ENCODE measurements at places on chromosomes 3 and 15. TPM values are rescaled to one million over a fixed set of nuclear protein-coding genes. Genes with fewer than 3 reads are reported as not detected.
A peak's percentile ranks its signal among the peaks of the same experiment; 100 is the strongest.

Gene INAFM2
- total RNA-seq: 5.1 TPM

Gene VPS18
- total RNA-seq: 23.9 TPM

- no peaks in the 10 kb centered on the region for H3K4me1 ChIP-seq
- no peaks in the 10 kb centered on the region for H3K36me3 ChIP-seq
- no peaks in the 10 kb centered on the region for H3K27me3 ChIP-seq
- H3K27ac ChIP-seq: no peak overlapping the region
These were observed 94.4 kb downstream of the MYLK start for GRCh38 chr3:123789760-123790159.

Gene SLC41A3
- total RNA-seq: 42.6 TPM

GRCh38 chr15:25582886-25583285 lies 144.1 kb upstream of the UBE3A start:
- no peak for DNase-seq
- H3K27me3 ChIP-seq: no peaks in the 10 kb centered on the region
- no peak overlapping the region for H3K4me3 ChIP-seq
- H3K36me3 ChIP-seq: no peaks in the 10 kb centered on the region
- H3K4me1 ChIP-seq: no peaks in the 10 kb centered on the region

Gene CFAP100
- not detected for total RNA-seq

- H3K27me3 ChIP-seq: no peaks in the 10 kb centered on the region
- H3K27ac ChIP-seq: no peak overlapping the region
- no peak for DNase-seq
- H3K4me1 ChIP-seq: no peaks in the 10 kb centered on the region
These were observed 29.4 kb upstream of the PPIB start for GRCh38 chr15:64191971-64192830.

DNA sequence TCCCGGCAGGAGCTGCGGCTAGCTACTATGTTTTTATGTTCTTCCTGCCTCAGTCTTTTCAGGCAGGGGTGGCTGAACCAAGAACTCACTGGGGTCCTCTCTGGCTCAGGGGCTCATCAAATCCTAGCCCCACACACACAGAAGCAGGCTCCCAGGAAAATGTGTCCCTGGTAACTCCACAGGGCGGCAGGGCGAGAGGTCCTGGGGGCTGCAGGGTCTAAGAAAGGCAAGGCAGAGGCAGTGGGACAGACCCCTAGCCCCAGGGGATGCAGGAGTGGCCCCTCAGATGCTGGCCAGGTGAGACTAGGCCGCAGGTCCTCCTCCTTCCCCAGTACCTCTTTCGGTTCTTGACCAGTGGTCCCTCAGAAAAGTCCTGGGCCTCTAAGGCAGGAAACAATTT lies 48.9 kb downstream of the PTH1R start:
- no peaks in the 10 kb centered on the region for H3K27me3 ChIP-seq
- H3K36me3 ChIP-seq: no peaks in the 10 kb centered on the region
- no peak for DNase-seq
- no peak overlapping the region for H3K27ac ChIP-seq
- no peak overlapping the region for H3K4me3 ChIP-seq
- peaks cover 5% of the 10 kb centered on the region for H3K4me1 ChIP-seq

- H3K4me1 ChIP-seq: no peaks in the 10 kb centered on the region
- no peak overlapping the region for H3K27ac ChIP-seq
- H3K36me3 ChIP-seq: no peaks in the 10 kb centered on the region
- DNase-seq: no peak
- H3K4me3 ChIP-seq: no peak overlapping the region
- H3K27me3 ChIP-seq: no peaks in the 10 kb centered on the region
These were observed 542.7 kb upstream of the MDFIC2 start for GRCh38 chr3:70855149-70855548.

Gene PTX3
- 10.1 TPM for total RNA-seq

GRCh38 chr3:61772456-61772855 lies 211.1 kb downstream of the PTPRG start:
- H3K4me1 ChIP-seq: no peaks in the 10 kb centered on the region
- DNase-seq: no peak
- H3K4me3 ChIP-seq: no peak overlapping the region
- H3K27ac ChIP-seq: no peak overlapping the region
- H3K27me3 ChIP-seq: no peaks in the 10 kb centered on the region

DNA sequence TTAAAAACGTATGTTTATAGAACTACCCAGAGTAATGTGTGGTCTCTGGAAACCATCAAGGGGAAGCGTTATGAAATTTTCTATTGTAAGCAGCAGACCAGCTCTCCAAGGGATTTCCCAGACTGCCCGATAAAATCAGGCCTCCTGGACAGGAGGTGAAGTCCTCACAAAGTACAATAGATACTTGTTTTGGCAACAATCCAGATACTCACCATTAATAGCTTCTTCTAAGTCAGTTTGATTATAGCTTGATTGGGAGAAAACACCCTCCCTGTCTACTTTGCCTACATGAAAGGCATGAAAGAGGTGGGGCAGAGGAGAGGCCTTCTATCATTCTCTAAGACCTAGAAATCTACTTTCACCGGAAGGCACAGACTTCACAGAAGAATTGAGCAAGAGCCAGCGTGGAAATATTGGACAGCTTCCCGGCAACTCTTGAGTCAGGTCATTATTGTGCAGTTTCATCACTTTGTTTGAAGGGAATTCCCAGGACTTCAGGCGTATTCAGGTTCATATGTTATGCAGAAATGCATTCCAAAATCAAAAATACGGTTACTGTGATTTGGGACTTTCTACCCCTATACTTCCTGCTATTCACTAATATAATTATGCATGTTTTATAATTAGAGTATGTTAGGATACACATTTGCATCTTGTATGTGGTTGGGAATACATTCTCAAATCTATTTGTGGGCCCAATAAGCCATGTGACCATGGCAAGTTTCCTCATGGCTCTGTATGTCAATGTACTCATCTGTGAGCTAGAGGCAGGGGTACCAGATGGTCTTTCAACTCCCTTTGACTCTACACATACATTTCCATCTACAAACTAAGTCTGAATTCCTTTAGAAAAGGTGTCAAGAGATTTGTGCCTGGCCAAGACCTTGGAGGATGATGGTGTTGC lies 103.5 kb downstream of the CD47 start:
- DNase-seq: peak; percentile 80
- peak overlapping the region; percentile 56 for H3K27ac ChIP-seq
- H3K4me1 ChIP-seq: peaks cover 7% of the 10 kb centered on the region
- H3K27me3 ChIP-seq: no peaks in the 10 kb centered on the region
- no peaks in the 10 kb centered on the region for H3K36me3 ChIP-seq
- no peak overlapping the region for H3K4me3 ChIP-seq

- H3K4me3 ChIP-seq: no peak overlapping the region
- H3K36me3 ChIP-seq: no peaks in the 10 kb centered on the region
- H3K27ac ChIP-seq: no peak overlapping the region
These were observed 235.0 kb downstream of the SLC9A9 start for GRCh38 chr3:143613226-143613625.

Gene CCDC39
- total RNA-seq: 0.32 TPM

- peak overlapping the region; percentile 15 for H3K27ac ChIP-seq
- no peaks in the 10 kb centered on the region for H3K4me1 ChIP-seq
- H3K4me3 ChIP-seq: no peak overlapping the region
- no peak for DNase-seq
- H3K27me3 ChIP-seq: no peaks in the 10 kb centered on the region
These were observed 181.5 kb upstream of the ICE2 start for GRCh38 chr15:60660290-60661051.

DNA sequence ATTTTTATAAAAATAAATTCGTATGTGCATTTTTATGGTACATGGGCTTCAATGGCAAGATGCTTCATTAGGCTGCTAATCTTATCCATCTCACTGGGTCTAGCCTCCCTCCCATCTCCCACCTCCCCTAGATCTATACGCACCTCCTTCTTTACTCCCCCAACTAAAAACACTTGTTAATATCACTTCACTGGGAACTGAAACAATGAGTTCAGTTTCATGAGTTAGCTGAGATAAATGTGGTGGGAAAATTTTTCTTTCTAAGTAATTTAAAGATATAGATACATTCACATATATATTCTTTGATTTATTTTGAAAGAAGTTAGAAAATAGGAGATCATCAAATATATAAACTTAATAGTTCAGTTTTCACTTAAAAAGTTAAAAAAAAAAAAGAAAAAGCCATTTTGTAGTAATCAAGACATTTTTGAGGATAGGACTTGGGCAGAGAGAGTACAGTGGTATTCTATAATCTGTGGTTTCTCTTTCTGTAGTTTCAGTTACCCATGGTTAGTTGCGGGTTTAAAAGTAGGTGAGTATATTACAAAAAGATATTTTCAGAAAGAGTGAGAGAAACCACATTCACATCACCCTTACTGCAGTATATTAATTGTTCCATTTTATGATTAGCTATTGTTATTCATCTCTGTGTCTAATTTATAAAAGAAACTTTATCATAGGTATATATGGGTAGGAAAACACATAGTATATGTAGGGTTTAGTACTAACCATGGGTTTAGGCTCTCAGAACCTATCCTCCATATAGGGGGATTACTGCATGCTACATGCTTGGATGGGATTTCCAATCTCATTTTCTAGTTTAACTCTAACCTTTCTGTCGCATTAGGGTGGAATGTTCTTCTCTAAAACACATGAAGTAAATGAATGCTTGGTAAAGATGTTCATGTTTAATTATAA lies 316.0 kb upstream of the CBLB start:
- DNase-seq: no peak
- no peaks in the 10 kb centered on the region for H3K36me3 ChIP-seq
- H3K27ac ChIP-seq: no peak overlapping the region
- no peak overlapping the region for H3K4me3 ChIP-seq
- H3K27me3 ChIP-seq: no peaks in the 10 kb centered on the region
- H3K4me1 ChIP-seq: no peaks in the 10 kb centered on the region

DNA sequence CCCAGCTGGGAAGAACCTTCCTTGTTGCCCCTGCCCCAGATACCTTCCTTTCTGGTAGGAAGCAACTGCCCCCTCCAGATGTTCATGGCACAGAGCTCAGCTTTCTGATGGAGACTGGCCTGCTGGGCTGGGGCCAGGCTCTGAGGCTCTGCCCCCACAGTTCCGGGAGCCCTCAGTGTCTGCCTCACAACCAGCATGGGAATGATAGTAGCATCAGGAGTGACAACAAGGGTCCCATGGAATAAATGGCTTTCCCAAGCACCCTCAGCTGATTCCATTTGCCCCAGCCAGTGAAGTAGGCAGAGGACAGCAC lies 65.6 kb upstream of the IQSEC1 start:
- H3K4me1 ChIP-seq: no peaks in the 10 kb centered on the region
- no peak for DNase-seq
- no peak overlapping the region for H3K27ac ChIP-seq
- no peaks in the 10 kb centered on the region for H3K27me3 ChIP-seq
- H3K4me3 ChIP-seq: no peak overlapping the region

Gene NRROS
- 3.2 TPM for total RNA-seq

Gene GNAT1
- total RNA-seq: not detected

Gene BCL2A1
- 12.6 TPM for total RNA-seq

Gene SEC11A
- 122 TPM for total RNA-seq

DNA sequence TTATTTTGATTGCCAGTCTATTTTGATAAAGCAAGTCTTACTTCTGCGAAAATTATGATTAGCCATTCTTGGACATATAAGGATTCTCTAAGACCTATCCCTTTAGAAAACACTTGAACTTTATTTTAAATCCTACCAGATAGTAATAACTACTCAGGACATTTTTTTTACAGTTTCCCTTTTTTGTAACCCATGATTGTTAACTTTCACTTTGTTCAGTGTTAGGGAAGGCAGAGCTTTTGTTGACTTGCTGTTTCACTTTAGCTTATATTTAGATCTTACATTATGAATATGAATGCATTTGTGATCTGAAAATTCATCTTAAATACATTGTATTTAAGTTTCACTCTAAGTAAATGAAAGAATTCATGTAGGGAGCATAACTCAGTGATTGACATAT lies 167.0 kb downstream of the AKAP13 start:
- no peak overlapping the region for H3K27ac ChIP-seq
- H3K4me3 ChIP-seq: no peak overlapping the region
- H3K4me1 ChIP-seq: no peaks in the 10 kb centered on the region
- H3K36me3 ChIP-seq: no peaks in the 10 kb centered on the region
- no peak for DNase-seq

- no peaks in the 10 kb centered on the region for H3K36me3 ChIP-seq
- no peaks in the 10 kb centered on the region for H3K4me1 ChIP-seq
- no peak overlapping the region for H3K4me3 ChIP-seq
These were observed 31.2 kb downstream of the DPH6 start for GRCh38 chr15:35514759-35515158.

GRCh38 chr3:107604057-107604822 lies 81.5 kb downstream of the BBX start:
- H3K4me1 ChIP-seq: no peaks in the 10 kb centered on the region
- DNase-seq: no peak
- H3K36me3 ChIP-seq: no peaks in the 10 kb centered on the region
- H3K4me3 ChIP-seq: no peak overlapping the region
- H3K27ac ChIP-seq: no peak overlapping the region

DNA sequence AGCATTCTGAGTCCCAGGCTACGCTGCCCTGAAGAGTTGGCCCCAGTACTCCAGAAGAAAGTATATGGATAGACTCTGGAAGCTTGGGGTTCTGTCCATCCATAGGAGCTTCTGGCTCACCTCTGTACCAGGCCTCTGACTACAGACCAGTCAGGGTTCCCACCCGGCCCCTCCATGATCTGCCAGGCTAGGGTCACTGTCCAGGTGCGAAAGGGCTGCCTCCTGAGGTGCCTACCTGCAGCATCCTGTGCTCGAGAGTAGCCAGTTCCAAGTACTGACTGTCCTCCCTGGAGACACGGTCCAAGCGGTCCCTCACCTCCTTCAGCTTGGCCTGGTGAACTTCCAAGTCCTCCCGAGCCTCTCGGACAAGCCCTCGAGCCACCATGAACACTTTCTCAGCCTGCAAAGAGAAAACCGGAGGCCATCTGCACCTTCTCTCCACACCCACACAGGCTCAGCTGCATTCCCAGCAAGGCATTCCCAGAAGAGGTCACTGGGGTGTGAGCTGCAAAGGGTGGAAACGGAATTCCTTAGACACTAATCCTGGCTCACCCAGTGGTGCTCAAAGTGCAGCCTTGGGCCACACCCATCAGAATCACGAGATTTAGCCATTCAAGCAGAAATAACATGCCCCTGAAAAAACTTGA lies 3.7 kb upstream of the PLXNB1 start:
- H3K4me1 ChIP-seq: peaks cover 9% of the 10 kb centered on the region
- H3K4me3 ChIP-seq: peak overlapping the region; percentile 6
- H3K27ac ChIP-seq: peak overlapping the region; percentile 96
- H3K36me3 ChIP-seq: no peaks in the 10 kb centered on the region
- no peak for DNase-seq

DNA sequence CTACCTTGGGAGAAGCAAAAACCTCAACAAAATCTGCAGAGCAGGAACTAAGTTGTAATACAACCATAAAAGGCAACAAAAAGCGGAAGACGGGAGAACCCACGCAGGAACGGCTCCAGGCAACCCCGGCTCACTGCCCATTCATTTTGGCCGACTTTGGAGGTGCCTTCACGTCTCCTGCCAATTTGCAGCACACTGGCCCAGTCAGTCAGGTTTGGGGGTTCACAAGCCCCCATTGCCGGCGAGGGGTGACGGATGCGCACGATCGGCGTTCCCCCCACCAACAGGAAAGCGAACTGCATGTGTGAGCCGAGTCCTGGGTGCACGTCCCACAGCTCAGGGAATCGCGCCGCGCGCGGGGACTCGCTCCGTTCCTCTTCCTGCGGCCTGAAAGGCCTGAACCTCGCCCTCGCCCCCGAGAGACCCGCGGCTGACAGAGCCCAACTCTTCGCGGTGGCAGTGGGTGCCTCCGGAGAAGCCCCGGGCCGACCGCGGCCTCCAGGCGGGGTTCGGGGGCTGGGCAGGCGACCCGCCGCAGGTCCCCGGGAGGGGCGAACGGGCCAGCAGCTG lies 463 bp downstream of the TERC start:
- peak; percentile 59 for DNase-seq
- no peaks in the 10 kb centered on the region for H3K27me3 ChIP-seq
- peak overlapping the region; percentile 99 for H3K27ac ChIP-seq

Gene MKRN2OS
- 3.6 TPM for total RNA-seq

GRCh38 chr15:94387849-94388441 lies 156.6 kb downstream of the MCTP2 start:
- no peak overlapping the region for H3K27ac ChIP-seq
- H3K4me1 ChIP-seq: no peaks in the 10 kb centered on the region
- no peak overlapping the region for H3K4me3 ChIP-seq
- H3K27me3 ChIP-seq: no peaks in the 10 kb centered on the region
- DNase-seq: no peak
